ENCODE measurements at places on chromosomes 11 and 22.

- no peak for DNase-seq
These were observed 10.7 kb downstream of the ISX start for GRCh38 chr22:35076630-35077029.

DNA sequence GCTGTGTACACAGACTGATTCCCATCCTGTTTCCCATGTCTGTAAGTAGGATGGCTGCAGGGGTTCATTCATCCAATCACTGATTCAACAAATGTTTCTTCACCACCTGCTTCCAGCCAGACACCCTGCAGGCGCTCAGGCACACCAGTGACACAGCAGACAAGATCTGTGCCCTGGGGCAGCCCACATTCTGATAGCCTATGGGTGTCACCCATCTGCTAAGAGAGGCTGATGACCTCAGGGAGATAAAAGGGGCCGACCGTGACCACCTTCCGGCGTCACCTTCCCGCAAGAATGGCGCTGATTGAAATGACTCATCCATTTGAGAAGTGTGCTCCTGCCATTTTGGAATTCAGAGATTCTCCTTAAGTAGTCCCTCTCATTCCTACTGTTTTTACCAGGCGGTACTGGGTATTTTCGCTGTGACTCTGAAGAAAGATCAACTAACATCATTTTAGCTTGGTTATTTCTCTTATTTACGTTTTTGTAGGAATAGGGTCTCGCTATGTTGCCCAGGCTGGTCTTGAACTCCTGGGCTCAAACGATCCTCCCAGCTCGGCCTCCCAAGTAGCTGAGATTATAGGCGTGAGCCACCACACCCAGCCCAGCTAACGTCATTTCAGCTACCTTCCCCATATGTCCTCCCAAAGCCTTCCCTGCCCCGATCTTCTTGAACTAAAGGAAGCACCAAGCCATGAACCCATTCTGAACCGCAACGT, 73.2 kb upstream of the BID start:
- DNase-seq: no peak

- no peak for DNase-seq
These were observed 13.1 kb downstream of the RCOR2 start for GRCh38 chr11:63903884-63904283.

GRCh38 chr11:102643941-102644340, 18.8 kb upstream of the MMP20 start:
- no peak for DNase-seq

DNA sequence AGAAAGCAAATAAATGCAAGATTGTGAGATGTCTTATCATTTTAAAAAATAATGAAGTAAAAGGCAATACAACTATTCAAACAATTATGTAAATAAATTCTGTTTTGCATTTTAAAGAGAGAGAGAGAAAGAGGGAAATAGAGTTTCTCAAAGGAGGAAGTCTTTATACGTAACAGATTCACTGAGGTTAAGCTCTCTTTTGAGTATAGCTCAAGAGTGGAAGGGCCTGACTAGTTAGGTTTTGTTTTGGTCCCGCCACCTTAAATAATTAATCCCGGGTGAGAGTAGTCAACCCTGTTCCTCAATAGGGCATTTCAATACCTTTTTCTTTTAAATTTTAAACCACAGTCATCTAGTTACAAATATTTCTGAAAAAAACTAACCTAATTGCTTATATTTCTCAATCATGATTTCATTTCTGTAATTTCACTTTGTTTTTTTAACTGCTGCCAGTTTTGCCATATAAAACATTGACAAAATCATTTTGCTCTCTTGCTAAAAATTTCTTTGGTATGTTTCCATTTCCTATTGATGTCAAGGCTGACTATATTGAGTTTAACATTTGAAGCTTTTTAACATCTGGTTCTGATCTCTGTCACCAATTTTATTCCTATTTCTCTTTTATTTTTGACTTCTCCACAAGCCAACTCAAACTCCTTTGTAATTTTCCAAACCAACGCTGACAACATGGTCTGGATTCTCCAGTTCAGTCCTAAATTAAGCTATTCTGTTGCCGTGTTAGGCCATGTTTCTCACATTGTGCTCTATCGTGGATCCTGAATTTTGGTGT, 10.3 kb downstream of the OR10D3 start:
- no peak for DNase-seq

DNA sequence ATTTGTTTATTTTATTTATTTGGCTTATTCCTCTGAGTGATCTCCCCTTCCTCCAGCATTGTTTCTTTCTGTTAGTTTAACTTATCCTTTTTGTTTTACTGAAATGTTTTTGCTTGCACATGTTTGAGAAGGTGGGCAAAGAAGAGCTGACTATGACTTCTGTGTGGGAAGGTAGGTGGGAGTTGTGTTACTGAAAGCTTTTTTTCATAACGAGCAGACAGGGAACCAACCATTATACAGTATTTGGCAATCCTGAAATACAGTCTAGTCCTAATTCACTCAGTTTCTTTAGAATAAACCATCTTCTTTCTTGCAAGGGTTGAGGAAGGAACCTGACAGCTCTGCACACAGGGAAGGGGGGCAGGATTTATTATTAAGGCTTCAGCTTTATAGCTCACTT, 37.0 kb upstream of the PAK1 start:
- DNase-seq: no peak

Measured in frontal cortex (tissue), 4 donors.